ENCODE measurements at places on chromosomes 5 and 9.

GRCh38 chr5:14158890-14159666, 15.9 kb downstream of the TRIO start:
- DNase-seq: no peak

GRCh38 chr9:89586311-89586710, 18.5 kb upstream of the GADD45G start:
- DNase-seq: no peak

DNA sequence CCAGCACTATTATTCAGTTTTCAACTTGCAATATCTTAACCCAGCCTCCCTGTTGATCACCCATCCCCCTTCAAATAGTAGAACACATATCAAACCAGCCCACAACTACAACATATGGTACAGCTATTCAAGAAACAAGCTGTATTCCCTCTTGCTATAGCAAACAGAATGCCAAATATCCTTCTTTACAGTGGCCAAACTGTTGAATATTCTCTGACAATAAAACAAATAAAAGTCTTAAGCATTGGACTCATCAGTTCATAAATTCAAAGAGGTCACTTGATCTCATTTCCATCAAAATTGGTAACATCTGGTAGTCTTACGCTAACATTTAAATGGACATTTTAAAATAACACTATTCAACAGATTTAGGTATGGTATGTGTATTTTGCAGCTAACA, 350.8 kb downstream of the EFNA5 start:
- no peak for DNase-seq

DNA sequence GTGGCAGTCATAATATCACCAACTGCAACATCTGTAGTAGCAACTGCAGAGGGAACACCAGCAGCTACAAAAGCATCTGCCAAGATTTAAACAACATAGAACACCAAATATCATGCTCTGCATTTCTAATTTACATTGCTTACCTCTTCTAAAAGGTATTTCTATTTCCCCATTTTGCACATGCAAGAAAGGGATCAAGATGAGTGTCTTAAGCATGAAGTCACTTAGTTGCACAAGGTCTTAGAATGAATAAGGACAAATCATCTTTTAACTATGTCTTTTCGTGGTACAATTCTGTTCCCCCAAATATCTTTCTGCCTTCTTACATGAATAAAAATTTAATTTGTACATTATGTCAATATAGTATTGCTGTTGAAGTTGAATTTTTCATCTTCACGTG, 1746.4 kb downstream of the EFNA5 start:
- DNase-seq: no peak

DNA sequence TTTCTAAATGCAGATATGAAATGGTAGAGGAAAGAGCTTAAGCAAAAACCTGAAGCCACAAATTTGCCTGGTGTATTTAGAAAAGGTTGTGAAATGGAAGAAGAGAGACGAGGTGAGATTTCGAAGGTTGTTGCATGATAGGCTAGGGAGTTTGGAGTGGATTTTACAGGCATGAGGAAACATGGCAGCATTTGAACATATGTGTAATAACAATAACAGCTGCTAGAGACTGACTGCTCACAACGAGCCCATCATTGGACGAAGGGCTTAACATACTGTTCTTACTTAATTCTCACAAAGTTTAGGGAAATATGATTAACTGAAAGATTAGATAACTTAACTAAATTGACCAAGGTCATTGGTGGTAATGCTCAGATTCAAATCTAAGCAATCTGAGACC, 108.1 kb downstream of the JAKMIP2 start:
- DNase-seq: no peak

- no peak for DNase-seq
These were observed 468.2 kb upstream of the KIF2A start for GRCh38 chr5:61837788-61838187.

GRCh38 chr9:33168941-33169544, 1.9 kb upstream of the B4GALT1 start:
- no peak for DNase-seq

DNA sequence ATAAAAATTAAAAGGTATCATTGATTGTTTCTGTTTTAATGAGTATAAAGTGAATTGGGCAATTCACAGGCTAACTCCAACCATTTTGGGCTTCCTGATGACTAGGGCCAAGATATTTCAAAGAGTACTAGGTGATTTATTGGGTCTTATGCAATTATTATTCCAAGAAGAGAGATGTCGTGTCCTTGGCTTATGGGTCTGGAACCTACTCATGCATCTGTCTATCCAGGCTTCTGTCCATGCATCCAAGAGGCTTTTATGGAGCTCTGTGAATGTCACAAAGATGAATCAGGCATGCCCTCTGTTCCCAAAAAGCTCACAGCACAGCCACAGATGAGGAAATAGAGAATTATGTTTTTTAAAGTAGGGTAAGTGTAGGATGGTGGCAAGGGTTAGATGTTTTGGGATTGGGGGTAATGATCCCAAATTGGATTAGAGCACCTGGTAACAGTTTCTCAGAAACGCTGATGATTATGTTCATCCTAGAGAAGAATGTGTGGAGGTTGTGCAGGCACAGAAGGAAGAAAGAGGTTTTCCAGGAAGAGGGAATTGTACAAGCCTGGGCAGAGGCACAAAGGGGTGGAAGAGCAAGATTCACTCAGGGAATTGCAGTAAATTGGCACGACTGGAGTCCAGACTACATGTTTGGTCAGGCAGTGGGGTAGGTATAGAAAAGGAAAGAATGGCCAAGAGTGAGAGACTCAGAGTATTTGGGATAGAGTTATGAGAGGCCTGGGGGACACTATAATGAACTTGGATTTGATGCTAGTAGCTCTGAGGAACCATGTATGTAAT, 83.0 kb upstream of the TNC start:
- DNase-seq: no peak

DNA sequence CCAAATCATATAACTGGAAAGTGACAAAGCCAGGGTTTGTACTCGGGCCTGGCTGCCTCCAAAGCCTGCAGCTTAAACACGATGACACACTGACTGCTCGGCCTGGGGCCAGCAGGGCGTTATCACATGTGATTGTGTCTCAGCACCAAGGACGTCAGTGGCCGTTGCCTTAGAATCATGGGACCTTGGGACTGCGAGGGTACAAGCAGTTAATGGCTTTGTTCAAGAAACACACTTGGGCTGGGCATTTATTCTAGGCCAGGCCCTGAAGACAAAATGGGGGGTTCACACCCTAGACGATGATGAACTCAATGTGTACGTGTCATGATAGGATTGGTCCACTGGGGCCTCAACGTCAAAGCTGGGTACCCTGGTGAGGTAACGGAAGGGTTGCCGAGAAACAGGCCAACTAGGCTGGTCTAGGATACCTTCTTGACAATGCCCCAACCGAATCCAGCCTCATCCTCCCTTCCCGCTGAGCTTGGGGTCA, 13.0 kb downstream of the SH3PXD2B start:
- DNase-seq: no peak

DNA sequence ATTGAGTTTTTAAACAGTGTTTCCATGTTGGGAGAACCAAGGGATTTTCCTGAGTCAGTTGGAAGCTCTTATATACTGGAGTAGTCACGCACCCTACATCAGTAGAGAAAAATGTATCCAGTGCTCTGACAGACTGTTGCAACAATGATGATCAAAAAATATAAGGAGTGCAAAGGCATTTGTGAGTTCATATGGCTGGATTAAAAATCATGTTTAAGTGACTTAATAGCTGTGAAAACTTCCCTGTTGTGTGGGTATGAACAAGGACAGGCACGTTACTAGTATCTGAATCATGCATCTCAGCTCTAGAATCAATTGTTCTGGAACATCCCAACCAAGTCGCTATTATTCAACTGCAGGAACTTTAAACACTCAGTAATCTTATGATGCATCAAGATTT, 229.7 kb downstream of the ROR2 start:
- no peak for DNase-seq

DNA sequence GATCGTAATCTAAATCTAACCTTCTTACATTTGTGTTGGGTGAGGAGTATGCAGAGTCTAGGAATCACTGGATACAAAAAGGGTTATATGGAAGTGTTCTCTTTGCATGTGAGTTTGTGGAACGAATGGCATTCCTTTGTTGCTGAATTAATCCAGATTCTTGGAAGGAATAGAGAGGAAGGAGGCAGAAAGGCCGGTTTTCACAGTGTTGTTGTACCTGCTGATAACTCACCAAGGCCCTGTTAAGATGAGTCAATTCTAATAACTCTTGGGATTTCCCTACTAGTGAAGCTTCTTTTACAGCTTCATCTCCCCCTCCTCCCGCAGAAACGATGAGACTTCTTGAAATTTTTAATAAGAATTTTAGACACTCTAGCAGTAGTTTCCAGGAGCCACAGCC, 84.0 kb downstream of the ZSWIM6 start:
- DNase-seq: no peak

- no peak for DNase-seq
These were observed 93.4 kb downstream of the KCNIP1 start for GRCh38 chr5:170597109-170597751.

DNA sequence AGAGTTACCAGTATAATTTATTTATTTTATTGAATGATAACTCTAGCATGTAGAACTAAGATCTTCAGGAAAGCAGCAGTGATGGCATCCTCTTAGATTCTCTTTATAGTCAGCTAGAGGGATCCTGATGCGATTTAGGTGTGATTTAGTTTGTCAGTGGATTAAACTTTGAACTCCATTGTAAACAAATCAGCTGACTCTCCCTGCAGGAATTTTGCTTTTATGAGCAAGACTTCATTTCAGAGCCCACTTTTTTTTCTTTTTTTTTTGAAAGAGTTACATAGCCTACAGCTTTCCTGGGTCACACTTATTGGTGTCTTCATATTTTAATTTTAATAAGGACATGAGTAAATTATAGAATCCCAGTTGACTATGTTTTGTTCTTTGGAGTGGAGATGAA, 93.8 kb upstream of the SEMA6A start:
- DNase-seq: no peak

DNA sequence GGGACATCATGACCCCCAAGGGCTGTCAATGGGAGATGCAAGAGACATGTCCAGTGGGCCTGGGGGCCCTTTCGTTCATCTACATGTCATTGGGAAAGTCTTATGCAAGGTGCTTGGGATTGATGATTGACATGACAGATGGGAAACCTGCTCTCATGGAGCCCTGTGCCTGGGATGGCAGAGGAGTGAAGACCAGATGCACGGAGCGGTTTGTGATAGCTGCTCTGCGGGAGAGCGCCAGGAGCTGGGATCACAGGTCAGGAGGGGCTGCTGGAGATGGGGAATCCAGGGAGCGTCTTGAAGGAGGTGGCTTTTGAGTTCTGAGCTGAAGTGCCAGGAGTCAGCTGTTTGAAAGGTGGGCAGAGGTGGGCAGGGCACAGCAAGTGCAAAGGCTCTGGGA, 104.3 kb downstream of the FGF18 start:
- no peak for DNase-seq

- DNase-seq: no peak
These were observed 96.5 kb upstream of the SLC25A48 start for GRCh38 chr5:135737701-135738563.

- DNase-seq: peak; percentile 24
These were observed 495 bp downstream of the OSTF1 start for GRCh38 chr9:75088646-75089372.

DNA sequence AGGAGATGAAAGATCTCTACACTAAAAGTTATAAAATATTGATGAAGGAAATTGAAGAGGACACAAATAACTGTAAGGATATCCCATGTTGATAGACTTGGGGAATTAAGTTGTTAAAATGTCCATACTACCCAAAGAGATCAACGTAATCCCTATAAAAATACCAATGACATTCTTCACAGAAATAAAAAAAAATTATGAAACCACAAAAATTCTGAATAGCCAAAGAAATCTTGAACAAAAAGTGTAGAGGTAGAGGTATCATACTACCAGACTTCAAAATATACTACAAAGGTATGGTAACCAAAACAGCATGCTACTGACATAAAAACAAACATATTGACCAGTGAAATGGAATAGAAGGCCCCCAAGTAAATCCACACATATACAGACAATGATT, 71.5 kb upstream of the ELL2 start:
- DNase-seq: no peak

DNA sequence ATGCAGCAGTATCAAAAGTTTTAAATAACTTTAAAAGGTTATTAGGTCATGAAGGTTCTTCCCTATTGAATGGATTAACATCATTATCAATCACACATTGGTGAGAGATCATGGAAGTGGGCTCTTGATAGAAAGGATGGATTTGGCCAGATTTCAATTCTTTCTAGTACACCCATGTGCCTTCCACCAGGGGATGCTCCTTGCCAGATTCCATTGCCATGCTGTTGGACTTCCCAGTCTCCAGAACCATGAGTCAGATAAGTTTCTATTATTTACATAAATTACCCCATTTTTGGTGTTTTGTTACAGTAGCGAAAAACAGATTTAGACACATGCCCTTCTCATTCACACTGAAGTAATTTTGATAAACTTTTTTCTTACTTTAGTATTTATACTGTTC, 1010.6 kb upstream of the C9orf72 start:
- DNase-seq: no peak

- DNase-seq: peak; percentile 59
These were observed 134.3 kb downstream of the PPP2R2B start for GRCh38 chr5:146744068-146744745.

DNA sequence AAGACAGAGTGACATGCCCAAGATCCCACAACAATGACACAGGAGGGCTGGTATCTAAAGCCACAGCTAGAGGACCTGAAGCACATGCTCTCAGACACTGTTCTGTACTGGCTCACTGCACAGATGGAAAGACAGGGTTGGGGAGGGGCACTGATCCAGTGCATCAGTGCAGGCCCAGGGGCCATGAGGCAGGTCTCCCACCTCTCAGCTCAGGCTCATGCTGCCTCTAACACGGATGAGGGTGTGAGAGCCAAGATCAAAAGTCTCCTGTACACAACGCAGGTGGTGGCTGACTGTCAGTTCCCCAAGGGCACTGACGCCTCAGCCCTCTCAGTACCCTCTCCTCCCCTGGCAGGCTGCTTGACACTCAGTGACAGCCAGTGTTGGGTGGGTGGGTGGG, 10.9 kb downstream of the RAPGEF1 start:
- no peak for DNase-seq

DNA sequence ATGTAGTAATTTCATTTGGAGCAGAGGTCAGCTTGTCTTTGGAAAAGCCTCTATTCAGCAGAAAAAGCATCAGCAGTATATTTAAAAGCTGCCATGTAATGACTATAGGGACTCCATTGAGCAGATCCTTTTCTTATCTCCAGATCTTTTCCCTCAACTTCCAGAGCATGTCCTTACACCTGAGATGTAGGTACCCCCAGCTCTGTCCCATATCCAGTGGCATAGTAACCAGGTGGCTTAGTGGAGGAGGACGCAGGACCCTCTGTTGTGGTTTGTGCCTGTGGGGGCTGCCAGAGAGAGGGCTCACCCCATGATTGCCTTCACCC, 61.5 kb downstream of the RCL1 start:
- no peak for DNase-seq

- DNase-seq: no peak
These were observed 451.1 kb downstream of the EBF1 start for GRCh38 chr5:158648631-158649030.

DNA sequence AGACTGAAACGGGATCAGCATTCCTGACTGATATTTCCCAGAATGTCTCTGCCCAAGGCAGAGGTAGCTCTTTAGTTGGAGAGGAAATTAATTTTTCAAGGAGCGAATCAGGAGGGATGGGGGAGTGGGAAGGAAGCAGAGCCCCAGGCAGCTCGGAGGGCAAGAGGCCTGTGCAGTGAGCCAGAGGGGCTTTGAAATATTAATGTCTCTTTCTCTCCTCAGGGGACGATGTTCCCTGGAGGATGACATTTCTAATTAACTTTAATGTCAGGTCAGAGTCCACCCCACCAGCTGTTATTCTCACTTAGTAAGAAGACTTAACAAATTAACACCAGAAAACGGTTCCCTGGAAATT, 45.6 kb downstream of the SLC6A7 start:
- DNase-seq: no peak
